ENCODE measurements at places on chromosomes 11 and 22.

GRCh38 chr22:49892226-49892899 is 25.9 kb downstream of the ALG12 start:
- DNase-seq: no peak

GRCh38 chr11:57354699-57355098 is 16.5 kb downstream of the P2RX3 start:
- no peak for DNase-seq

DNA sequence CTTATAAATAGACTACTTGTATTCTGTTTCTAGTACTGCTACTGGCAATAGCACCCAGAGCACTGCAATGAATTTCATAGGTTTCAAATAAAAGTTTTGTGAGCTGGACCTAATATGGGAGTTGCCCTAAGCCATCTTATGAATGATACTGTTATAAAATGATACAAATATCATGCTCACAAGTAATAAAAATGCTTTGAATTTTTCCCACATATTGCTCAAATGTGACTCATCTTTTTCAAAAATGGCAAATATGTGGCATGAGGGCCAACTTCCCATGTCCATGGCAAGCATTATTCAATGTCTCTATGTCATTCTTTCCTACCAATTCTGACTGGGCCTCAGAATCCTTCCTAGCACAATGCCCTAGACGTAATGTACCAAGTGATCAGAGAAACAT is 137.6 kb downstream of the TRPC6 start:
- DNase-seq: no peak

GRCh38 chr11:67584205-67584880 is 731 bp downstream of the GSTP1 start:
- DNase-seq: peak; percentile 46

DNA sequence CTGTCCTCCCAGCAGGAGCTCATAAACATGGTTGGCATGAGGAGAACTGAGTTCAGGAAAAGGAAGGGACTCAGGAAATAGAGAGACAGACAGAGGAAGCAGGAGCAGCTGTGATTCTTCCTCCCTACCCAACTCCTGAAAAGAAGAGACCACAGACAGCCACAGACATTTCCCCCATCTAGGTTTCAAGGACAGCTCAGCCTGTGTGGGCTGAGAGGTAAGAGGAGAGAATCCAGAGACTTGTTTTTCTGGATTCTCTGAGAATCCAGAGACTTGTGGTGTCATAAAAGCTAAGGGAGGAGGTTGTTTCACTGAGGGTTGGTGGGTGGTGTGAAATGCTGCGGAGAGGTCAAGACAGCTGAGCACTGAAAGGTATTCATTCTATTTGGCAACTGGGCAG is 19.0 kb upstream of the STK33 start:
- DNase-seq: no peak

- peak; percentile 5 for DNase-seq
Measured at GRCh38 chr11:279966-280705, 1.9 kb downstream of the NLRP6 start.

DNA sequence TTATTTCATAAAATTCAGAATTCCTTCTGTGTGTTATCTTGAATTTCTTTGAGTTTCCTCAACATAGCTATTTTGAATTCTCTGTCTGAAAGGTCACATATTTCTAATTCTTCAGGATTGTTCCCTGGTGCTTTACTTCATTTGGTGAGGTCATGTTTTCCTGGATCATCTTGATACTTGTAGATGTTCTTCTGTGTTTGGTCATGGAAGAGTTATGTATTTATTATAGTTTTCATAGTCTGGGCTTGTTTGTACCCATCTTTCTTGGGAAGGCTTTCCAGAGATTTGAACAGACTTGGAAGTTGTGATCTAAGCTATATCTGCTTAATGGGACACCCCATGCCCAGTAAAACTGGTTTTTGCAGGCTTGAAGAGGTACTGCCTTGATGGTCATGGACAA is 149.6 kb downstream of the METTL15 start:
- DNase-seq: no peak

- DNase-seq: no peak
Measured at GRCh38 chr22:30969532-30970355, 679 bp downstream of the TUG1 start.

GRCh38 chr11:119531056-119531455 is 108.1 kb upstream of the THY1 start:
- DNase-seq: no peak

DNA sequence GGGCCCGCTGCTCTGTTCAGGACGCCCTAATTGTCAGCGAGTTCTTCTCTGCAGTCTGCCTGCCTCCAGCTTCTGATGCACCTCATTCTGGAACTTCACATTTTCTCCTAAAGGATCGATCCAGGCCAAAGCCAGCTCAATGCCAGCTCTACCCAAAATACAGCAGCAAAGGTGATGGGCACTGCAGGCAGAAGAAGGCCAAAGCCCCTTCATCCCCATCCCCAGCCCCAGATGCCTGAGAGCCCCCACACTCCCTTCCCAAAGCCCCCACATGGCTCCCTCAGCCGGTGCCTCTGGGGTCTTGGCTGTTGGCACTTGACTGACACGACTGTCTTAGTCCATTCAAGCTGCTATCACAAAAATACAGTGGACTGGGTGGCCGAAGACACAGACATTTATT is 410.3 kb downstream of the BRD1 start:
- DNase-seq: no peak

All from DMS79 treated with DMSO at 0.1 percent for 48 hours (cell line).